ENCODE measurements at places on chromosomes 7 and 10.

- peak; percentile 53 for DNase-seq
Observed at GRCh38 chr10:132396494-132397035, 435 bp upstream of the PWWP2B start.

DNA sequence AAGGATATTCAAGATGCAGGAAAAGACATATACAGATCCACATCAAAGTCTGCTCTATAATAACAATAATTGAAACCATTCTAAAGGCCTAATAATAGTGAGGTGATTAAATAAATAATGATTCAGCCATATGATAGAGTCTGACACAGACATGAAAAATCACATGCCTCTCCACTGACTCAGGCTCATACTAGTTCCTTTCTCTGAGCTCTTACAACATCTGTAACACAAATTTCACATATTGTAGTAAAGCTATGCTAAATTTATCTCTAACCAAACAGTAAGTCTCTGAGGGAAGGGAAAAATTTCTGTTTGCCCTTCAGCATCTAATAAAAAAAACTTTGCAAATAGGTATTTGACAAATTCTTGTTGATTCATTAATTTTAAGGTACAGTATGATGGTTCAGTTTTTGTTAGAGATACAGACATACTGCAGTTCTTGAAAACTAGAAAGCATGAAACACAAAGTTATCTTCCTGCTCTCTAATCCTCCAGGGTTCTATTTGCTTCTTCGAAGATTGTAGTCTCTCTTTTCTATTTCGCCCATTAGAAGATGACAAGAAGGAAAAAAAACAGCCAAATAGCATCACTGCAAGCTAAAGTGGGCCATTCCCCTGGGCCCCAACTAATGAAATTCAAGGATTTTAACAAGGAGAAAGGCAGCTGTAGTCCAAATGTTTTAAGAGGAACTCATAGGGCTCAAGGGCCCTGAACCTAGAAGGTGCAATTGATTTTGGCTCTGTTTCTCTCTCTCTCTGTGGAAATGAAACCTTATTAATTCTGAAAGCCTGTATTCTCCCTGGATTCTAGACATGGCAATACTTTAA lies 53.9 kb downstream of the CUBN start:
- no peak for DNase-seq

- no peak for DNase-seq
Observed at GRCh38 chr7:97280950-97281349, 163.5 kb downstream of the SDHAF3 start.

DNA sequence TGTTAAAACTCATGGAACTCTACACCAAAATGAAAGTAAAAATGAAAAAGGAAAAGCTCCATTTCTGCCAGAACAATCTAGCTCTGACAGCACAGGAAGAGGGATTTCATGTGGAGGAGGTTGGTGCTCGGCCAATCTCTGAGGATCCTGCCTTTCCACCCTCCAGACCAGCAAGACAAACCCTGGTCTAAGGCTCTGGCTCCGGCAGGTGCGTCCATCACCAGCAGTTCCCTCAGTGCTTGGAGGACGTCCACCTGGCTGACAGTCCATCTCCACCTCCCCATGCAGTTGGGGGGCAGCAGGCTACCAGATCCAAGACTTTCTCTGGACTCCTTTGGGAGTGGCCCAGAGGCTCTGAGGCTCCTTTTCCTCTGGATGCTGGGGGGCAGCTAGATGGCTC lies 25.0 kb upstream of the LOXL4 start:
- DNase-seq = no peak

- no peak for DNase-seq
Observed at GRCh38 chr7:114691605-114692004, 230.3 kb upstream of the MDFIC start.

GRCh38 chr7:50397320-50397970 lies 52.7 kb downstream of the FIGNL1 start:
- no peak for DNase-seq

GRCh38 chr7:53315981-53316380 lies 280.5 kb downstream of the POM121L12 start:
- DNase-seq = no peak

DNA sequence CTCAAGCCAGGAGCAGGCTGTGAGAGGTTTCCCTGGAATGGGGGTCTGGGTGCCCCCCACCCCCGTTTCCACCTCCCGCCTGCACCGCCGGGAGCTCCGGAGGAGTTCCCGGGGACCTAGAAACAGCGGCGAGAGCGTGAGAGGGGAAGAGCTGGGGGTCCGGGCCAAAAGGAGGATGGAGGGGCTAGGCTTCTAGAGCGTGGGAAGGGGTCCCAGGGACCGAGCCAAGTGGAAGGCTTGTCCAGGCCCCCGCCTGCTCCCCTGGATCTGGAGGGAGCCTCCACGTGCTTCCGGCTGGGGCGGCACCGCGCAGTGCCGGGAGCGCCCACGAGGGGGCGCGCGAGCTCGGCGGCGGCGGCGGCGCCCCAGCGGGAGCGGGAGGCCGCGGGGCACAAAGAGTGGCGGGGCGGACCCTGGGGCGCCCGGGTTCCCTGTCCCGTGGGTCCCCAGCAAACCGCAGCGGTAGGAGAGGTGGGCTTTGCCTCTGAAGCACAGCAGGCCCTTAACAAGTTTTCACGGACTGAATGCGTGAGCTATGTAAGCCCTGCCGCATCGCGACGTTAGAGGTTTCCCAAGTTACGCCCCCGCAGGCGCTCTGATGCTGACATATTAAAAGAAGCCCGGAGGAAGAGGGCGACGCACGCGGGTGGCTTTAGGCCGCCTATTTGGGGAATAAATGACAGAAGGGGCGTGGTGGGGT lies 104.4 kb upstream of the LRRC4 start:
- DNase-seq = peak; percentile 77

GRCh38 chr7:101378751-101379174 lies 16.1 kb downstream of the COL26A1 start:
- no peak for DNase-seq
